ENCODE measurements at places on chromosomes 6 and 20.

GRCh38 chr6:39608652-39609345 is 116.4 kb downstream of the KIF6 start:
- no peak for DNase-seq

DNA sequence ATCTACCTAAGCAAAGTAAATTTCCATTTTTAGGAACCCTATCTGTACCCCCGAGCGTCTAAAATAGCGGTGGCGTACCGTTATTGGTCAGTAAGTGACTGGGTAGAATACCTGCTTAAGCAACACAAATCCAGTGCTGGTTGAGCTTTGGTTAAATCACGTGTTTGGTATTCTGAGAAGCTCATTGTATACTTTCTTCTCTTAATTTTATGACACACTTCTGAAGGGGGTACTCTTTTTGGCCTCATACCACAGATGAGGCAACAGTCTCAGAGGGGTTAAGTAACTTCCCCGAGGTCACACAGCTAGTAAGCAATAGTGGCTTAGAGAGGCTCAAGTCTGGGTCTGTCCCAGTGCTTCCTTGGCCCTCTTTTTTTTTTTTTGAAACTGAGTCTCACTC is 151.2 kb downstream of the TFAP2C start:
- no peak for DNase-seq

DNA sequence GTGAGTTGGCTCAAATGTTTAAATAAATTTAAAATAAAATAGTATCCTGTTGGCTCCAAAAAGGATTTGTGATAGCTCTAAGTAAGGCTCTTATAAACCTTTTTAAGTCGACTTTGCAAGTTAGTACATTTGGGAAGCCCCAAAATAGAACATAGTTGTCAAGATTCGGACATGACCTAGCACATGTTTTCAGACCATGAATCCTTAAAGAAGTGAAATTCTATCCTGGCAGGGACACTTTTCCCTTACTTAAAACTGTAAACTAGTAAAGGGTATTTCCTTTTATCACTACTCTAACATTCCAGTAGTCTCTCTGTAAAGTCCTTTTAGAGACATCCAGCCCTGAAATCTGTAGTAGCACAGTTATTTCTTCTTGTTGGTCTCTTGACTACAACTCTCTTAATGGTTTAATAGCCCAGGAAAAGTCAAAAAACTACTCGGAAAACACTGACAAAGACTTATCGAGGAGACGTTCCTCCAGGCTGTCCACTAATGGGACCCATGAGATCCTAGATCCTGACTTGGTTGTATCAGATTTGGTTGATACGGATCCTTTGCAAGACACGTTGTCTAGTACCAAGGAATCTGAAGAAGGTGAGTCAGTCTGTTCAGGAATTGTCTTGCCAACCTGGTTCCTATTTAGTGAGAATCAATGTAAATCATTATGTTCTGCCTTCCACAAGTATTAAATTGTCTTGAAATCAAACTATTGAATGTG is 83.6 kb downstream of the SCAND1 start:
- no peak for DNase-seq

DNA sequence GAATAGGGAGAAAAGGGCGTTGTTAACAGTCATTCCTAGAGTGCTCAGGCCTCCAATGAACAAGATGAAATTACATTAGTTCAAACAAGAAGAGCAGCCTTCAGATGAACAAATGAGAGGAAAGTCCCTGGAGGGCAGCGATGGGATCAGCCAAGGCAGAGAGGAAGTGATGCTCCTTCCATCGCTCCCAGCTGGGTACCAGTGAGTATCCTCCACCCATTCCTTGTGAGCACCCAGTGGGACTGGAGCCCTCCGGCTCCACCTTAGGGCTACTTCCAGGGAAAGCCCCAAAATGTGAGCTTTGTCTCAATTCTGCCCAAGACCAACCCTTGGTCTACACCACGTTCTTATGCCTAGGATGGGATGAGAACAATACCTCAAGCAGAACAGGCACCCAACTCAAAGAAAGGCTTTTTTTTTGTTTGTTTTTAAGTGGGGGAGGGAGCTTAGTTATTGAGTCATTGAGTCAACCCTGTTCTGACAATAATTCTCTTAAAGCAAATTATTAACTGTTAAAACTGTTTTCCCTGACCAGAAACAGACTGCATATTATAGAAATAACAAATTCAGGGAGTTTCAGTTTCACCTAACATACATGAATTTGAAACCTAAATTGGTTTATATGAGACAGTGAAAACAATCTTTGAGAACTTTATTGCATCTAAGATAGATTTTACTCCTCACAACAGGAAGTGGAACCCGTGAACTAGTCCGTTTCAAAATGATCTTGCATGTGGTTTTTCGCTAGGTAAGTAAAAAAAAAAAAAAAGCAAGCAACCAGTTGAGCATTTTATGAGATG is 106.9 kb downstream of the IPCEF1 start:
- peak; percentile 91 for DNase-seq

GRCh38 chr6:166597711-166598440 is 11.4 kb upstream of the RAMACL start:
- no peak for DNase-seq

All from CD4-positive, CD25-positive, alpha-beta regulatory T cell (primary cell).